ENCODE measurements at places on chromosomes 6 and 20.

DNA sequence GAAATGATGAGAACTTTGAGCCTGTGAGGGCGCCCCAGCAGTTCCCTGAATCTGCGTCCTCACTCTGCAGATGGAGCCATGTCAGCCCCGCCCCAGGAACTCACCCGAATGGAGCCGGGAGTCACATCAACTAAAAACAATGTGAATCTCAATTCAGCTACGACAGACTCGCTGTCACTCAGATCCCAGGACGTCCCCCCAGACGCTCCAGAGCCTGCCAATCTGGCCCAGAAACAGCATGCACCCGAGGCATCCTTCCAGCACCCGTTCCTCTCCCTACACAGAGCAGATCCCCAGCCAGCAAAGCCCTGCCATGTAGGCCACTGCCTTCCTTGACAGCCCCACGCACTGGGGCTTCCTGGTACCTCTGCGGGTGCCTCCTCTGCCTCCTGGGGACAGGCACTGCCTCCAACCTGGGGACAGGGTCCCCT is 248.0 kb downstream of the TTLL2 start:
- DNase-seq = no peak

DNA sequence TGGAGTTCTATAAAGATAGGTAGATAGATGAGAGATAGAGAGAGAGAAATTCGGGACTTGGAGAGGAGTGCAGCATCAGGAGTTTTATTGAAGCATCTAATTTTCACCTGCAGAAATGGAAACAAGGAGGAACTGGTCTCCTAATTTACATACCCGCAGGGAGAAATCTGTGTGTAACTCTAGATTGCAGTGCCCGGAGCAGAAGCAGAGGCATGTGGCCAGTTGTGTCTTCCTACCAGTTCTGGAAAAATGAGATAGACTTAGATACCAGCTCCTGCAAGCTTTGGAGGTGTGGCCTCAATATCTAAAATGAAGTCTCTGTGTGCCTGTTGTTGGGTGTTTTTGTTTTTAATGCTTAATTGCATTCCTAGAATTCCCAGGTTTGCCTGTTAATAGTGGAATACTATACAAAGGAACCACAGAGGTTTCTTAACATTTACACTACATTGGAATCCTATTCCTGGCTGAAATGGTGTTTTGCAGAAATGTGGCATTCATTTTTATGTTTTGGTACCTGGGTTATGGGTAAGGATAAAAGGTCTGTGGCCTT is 57.4 kb downstream of the DTD1 start:
- no peak for DNase-seq

- DNase-seq = no peak
Measured at GRCh38 chr6:168599769-168600330, 158.9 kb downstream of the SMOC2 start.

- DNase-seq = no peak
Measured at GRCh38 chr6:167766986-167767714, 59.6 kb upstream of the AFDN start.

DNA sequence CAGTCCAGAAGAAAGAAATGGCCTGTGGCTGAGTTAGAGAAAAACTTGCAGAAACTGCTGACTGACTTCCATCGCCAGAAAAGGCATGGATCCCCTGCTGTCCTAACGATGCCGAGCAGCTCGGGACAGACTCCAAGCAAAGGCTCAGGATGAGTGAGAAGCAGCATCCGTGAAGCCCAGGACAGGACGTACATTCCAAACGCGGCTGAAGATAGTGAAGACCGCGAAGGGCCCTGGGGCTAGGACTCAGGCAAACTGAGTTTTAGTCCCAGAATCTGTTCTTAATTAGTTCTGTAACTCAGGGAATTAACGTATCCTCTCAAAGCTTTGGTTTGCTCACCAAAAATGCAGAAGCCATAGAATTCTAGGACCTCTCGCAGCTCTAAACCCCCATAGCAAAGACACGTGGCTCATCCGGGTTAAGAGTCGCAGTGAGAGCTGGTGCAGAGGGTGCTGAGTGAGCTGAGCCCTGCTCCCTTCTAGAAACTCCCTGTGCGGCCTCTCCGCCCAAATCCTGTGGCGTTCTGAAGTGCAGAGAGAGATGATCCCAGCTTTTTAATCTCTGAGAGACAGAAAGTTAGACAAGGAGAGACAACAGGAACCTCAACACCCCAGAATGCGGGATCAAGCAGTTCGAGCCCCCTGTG is 132.9 kb upstream of the THBS2 start:
- no peak for DNase-seq
